Panc1 (cell line): ENCODE measurements at places on chromosomes 5 and 9. TPM values are rescaled to one million over a fixed set of nuclear protein-coding genes. Genes with fewer than 3 reads are reported as not detected.

Gene TRIP13
- 45.9 TPM for total RNA-seq

Gene WDR70
- total RNA-seq, result 29.5 TPM

Gene NR6A1
- 7.6 TPM for total RNA-seq

Gene ZFP37
- total RNA-seq, result 1.1 TPM

Gene AK8
- total RNA-seq, result 0.39 TPM

Gene VAV2
- total RNA-seq, result 24.7 TPM

Gene PMPCA
- 60.9 TPM for total RNA-seq

Gene ST8SIA4
- total RNA-seq, result 0.41 TPM

Gene DBH
- total RNA-seq, result not detected
